Fibroblast of villous mesenchyme (primary cell): ENCODE measurements at places on chromosomes 1 and 21.

DNA sequence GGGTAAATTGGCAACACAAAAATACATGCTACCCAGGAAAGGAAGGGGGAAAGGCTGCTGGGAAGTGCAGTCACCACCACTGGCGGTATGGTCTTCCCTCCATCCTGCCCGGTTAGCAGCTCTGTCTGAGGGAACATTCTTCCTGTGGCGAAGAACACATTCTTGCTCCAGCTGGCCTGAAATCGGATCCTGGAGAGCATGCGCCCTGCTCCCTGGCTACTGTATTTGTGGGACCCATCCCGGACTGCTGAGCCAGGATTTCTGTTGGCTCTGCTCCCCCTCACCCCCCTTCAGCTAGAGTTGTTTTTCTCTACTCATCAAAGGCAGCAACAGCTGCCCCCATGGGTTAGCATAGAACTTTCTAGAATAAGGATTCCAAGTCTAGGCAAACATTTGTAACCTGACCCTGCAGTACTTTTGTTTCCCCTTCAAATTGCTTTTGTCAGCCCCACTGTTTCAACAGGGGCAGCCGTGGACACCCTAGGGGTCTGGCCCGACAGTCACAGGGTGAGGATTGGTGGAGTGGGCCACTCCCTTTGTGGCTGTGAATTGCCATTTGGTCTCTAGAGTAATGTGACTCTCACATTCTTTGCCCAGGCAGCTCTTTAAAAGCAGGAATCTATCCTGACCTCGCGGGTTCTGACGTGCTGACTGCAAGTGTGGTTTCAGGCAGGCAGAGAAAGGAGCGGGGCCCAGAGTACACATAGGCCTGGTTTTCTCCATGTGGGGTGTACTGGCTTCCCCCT, 157.7 kb downstream of the TOMM20 start:
- DNase-seq, result peak; percentile 99

- DNase-seq, result peak; percentile 55
These were observed 7.0 kb upstream of the IGSF21 start for GRCh38 chr1:18100491-18101063.

DNA sequence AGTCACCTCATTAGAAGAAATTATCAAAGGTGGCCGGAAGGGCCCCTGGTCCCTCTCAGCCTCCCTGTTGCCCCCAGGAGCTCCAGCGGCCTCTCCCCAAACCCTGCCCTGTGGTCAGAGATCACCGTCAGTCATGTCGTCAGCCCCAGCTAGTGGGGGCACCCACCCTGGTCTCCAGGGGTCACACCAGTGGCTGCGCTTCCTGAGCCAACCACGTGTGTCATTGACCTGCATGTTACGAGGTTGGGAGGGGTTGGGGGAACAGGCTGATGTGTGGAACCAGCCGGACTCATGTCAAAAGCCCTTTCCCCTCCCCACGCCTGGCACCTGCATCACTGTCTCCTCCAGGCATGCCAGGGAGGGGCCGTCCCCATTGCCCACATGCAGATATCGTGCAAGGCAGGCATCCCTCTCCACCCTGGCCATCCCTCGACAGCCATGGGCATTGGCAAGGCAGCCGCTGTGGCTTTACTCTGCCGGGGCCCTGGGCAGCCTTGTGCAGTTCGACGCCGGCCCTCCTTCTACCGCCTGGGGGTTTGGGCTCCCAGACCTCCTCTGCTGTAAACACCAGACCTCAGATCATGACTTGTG, 128.7 kb downstream of the CRYAA start:
- DNase-seq, result no peak

GRCh38 chr1:145778146-145778540, 45.8 kb downstream of the RNF115 start:
- DNase-seq, result no peak

- no peak for DNase-seq
These were observed 14.7 kb upstream of the DISC1 start for GRCh38 chr1:231611851-231612250.

DNA sequence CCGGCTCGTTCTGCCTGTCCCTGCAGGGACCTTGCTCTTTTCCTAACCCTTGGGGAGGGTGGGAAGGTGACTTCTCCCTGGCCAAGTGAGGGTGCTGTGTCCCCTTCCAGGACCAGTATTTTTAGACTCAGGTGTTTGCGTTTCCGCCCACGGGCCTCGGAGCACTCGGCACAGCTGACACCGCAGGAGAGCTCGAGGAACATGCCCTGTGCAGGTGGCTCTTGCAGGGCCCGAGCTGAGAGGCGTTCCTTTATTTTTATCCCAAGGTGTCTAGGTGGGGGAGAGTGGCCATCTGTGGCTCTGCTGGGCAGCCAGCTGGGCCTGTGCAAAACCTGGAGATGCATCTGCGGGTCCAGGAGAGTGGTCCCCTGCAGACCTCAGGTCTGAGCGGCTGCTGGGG, 16.0 kb downstream of the PLCH2 start:
- DNase-seq, result no peak

GRCh38 chr1:244371242-244372141, 80.2 kb downstream of the ADSS2 start:
- DNase-seq, result no peak

DNA sequence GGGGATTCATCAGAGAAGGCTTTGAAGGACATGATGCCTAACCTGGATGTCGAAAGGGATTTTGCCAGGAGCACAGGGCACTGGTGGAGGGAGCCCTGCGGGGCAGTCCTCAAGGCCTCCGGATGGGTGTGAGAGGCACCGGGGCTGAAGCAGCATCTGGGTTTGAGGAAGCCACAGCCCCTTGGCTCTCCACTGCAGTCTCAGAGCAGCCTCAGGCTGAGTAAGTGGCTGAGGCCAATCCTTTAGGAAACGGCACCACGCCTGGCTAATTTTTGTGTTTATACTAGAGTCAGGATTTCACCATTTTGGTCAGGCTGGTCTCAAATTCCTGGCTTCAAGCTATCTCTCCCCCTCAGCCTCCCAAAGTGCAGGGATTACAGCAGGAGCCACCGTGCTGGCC, 12.0 kb downstream of the ERVH48-1 start:
- DNase-seq, result peak; percentile 34

DNA sequence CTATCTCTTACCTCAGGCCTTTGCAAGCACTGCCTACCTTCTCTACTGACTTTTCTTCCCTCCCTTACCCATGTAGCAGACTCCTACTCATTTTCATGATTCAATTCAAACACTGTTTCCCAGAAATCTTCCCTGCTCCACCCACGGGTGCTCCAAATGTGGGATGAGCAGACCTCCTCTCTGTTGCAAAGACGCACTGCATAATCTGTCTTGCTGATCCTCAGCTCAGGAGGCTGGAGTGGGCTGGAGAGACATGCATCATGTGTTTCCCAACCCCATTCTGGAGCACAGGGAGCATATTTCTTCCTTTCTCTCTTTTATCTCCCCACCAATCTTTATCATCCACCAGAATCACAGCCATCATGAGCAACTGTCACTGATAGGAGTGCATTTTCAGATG, 459.9 kb upstream of the NFIA start:
- DNase-seq, result no peak

- DNase-seq, result no peak
These were observed 18.2 kb upstream of the GJA9 start for GRCh38 chr1:38899560-38899959.

- no peak for DNase-seq
These were observed 161.3 kb upstream of the C1orf21 start for GRCh38 chr1:184225283-184226099.

GRCh38 chr1:10989095-10989494, 23.4 kb upstream of the TARDBP start:
- DNase-seq, result no peak

- peak; percentile 45 for DNase-seq
These were observed 495 bp upstream of the NTRK1 start for GRCh38 chr1:156860113-156860627.

GRCh38 chr1:64873576-64873975, 92.8 kb downstream of the JAK1 start:
- no peak for DNase-seq

GRCh38 chr1:11705596-11705995, 14.1 kb downstream of the DRAXIN start:
- no peak for DNase-seq

- peak; percentile 63 for DNase-seq
These were observed 2.1 kb upstream of the PEX10 start for GRCh38 chr1:2414297-2414958.

- peak; percentile 93 for DNase-seq
These were observed 55.3 kb downstream of the NME7 start for GRCh38 chr1:169312084-169312954.

DNA sequence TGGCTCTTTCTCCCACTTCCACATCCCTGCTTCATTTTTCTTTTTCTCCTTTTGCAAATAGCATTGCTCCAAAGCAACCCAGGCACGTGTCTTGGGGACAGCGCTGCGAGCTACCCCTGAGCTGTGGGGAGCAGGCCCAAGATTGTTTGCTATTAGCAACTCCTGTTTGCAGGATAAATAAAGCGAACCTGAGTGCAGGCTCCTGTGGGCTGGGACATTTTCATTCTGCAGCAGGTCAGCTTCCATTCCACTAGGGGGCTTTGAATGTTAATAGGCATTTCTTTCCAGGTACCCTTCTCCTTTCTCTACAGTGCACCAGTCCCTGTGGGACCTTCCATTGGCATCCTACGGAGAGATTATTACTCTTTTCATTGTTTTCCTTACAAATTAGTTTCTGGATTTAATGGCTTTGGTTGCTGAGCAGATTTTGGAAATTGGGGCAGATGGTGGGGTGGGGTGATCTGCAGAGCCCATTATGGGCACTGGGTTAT, 54.0 kb downstream of the OLFML3 start:
- DNase-seq, result no peak

DNA sequence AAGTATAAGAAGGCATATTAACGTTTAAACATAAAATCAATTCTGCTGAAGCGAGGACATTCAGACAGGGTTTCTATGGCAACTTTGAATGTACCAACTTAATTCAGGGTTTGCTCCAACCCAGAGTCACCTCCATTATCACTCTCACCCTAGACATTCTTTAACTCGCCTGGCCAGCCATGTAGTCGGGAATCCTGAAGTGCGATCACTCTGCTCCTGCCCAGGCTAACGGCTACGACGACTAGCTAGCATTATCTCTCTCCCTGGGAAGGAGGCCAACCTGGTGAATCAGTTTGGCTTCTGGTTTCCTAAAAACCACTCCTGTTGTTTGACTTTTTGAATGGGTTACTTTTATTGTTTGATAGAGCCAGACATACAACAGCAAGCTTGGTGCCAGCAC, 38.9 kb upstream of the ZBTB18 start:
- peak; percentile 14 for DNase-seq

DNA sequence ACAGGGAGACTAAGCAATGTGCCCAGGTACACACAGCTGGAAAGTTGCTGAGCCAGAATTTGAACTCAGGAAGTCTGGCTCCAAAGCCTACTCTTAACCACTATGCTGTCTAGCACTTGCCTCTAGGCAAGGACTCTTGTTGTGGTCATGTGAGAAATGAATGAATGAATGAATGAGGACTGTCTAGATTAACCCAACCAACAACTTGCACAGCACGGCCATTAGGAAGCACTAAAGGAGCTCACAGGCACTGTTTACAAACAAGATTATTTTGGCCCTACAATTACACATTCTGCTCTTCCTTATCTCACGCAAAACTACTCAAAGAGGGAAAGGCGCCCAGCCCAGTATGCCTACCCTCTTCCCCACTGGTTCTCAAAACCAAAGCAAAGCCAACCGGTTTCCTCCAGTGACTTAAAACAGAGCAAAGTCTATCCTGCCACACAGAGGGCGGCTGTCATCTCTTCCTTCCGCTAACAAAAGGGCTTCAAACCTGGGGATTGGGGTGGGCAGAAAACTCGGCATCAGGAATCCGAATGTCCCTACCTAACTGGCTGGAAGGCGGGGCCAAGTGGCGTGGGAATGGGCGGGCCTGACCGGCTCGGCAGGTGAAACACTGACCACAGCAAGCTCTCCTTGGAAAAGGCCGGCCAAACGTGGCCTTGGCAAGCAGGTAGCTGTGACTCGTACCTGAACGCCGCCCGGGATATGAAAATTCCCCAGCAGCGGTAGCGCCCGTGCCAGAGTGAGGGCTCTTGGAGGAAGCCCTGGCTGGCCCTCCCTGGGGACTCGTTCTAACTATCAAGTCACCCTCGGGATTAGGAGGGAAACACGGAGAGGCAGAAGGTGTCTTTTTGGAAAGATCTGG, 948 bp downstream of the STK40 start:
- peak; percentile 36 for DNase-seq

DNA sequence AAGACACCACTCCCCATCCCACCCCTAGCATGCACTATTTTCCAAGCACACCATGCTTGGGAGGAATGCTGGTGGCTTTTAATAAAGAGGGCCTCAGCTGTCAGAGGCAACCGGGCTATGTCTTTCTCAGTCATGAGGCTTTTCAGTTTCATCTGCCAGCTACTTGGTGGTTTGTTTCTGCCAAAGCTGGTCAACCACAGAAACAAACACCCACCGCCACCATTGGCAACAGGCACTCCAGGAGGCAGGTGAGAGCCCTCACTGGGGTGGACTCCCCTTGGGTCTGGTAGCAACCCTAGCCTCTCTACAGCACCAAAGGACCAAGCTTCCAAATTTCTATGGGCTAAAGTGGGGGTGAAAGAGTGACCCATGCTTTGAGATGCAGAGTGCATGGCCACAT, 54.3 kb upstream of the CD1D start:
- DNase-seq, result no peak

DNA sequence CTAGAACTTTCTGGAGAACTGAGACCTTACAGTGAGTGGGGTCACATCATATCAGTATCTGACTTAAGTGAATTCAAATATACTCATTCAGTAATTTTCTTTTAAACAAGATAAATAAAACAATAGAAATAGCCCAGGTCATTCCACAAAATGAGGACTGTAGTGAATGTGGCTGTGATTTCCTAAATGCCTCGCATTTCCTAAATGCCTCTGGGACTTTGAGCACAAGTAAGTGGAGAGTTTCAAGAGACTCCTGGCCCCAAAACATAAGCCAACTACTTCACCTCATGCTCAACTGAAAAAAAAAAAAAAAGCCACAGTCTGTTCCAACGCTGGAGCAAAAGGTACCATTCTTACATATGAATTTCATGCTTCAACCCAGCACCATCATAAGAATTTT, 81.5 kb downstream of the ZNF281 start:
- DNase-seq, result no peak

DNA sequence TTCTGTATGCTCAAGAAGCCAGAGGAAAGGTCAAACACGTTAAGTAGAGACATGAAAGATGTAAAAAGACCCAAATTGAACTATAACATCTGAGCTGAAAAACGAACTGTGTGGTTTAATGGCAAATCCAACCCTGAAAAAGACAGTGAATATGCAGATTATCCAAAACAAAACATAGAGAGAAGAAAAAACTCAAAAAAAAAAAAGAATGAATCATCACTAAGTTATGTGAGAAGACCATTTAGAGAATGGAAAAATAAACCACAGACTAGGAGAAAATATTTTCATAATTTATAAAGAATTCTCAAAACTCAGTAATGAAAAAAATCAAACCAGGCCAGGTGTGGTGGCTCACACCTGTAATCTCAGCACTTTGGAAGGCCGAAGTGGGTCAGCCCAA, 253.3 kb downstream of the PLPP3 start:
- no peak for DNase-seq

- no peak for DNase-seq
These were observed 213.8 kb downstream of the PLA2G4A start for GRCh38 chr1:187042538-187042937.
